ENCODE measurements at places on chromosomes 6 and 20. TPM values are rescaled to one million over a fixed set of nuclear protein-coding genes. Genes with fewer than 3 reads are reported as not detected.

- DNase-seq: no peak
Observed at GRCh38 chr6:10531503-10531902, 10.4 kb downstream of the GCNT2 start.

DNA sequence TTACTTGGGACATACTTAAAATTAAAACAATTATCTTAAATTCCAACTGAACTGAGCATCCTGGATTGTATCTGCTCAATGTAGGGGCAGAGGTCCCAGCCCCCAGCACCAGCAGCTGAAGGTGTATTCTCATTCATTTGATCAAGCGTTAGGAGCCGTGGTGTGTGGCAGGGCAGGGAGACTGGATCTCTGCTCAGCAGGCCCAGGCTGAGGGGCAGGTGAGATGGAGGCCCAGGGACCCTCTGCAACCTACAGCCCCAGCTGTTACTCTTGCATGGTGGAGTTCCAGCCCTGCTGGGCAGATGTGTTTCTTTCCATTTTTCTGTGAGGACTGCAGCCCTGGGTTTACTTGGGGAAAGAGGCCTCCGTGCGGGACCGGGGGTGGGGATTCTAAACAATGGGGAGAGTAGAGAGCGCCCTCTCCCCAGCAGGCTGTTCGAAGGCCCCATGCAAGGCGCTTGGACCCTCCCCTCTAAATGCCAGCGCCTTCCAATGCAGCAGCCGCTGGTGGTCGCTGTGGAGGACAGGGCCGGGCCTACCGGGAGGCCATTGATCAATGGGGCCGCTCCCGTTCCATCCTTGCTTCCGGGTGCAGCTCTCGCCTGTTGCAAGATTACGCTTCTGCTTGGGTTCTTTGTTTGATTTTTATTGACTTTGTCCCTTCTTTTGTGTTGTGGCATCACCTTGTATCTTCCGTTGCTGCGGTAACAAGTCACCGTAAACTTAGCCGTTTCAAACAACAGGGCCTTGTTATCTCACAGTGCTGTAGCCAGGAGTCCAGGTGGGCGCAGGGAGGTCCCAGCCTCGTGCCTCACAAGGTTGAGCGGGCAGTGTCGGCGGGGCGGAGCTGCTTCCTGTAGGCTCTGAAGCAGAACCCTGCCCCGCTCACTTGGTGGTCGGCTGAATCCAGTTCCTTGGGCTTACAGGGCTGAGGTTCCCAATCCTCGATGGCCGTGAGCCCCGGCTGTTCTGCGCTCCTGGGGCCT is 134.8 kb upstream of the PHACTR3 start:
- no peak for DNase-seq

- DNase-seq: no peak
Observed at GRCh38 chr6:167399599-167399998, 74.7 kb downstream of the TTLL2 start.

GRCh38 chr6:27755768-27756167 is 156.4 kb downstream of the OR2B2 start:
- no peak for DNase-seq

EDN1 gene
- total RNA-seq: 25.6 TPM

NCOA5 gene
- 26.9 TPM for total RNA-seq
